ENCODE measurements at places on chromosomes 7 and 10. TPM values are rescaled to one million over a fixed set of nuclear protein-coding genes. Genes with fewer than 3 reads are reported as not detected.

FAM180A gene
- not detected for total RNA-seq

CAV2 gene
- total RNA-seq = 385 TPM

DKK1 gene
- total RNA-seq = 240 TPM

CDHR3 gene
- 3.2 TPM for total RNA-seq

HOXA11 gene
- total RNA-seq = 0.17 TPM

MMP21 gene
- not detected for total RNA-seq

ECHDC3 gene
- 6.9 TPM for total RNA-seq

AMPH gene
- not detected for total RNA-seq

KCP gene
- 0.50 TPM for total RNA-seq

ADGRA1 gene
- total RNA-seq = not detected

TAS2R41 gene
- not detected for total RNA-seq

SLC26A3 gene
- total RNA-seq = not detected

CLDN4 gene
- 11.7 TPM for total RNA-seq

EVX1 gene
- total RNA-seq = not detected

TUBAL3 gene
- 0.73 TPM for total RNA-seq

GRM3 gene
- not detected for total RNA-seq

ANKRD30A gene
- total RNA-seq = not detected

CALML5 gene
- total RNA-seq = not detected

TSPAN33 gene
- 1.9 TPM for total RNA-seq

AASS gene
- total RNA-seq = 14.8 TPM
